CD14-positive monocyte (primary cell): ENCODE measurements at places on chromosomes 2 and 18. TPM values are rescaled to one million over a fixed set of nuclear protein-coding genes. Genes with fewer than 3 reads are reported as not detected.

DNA sequence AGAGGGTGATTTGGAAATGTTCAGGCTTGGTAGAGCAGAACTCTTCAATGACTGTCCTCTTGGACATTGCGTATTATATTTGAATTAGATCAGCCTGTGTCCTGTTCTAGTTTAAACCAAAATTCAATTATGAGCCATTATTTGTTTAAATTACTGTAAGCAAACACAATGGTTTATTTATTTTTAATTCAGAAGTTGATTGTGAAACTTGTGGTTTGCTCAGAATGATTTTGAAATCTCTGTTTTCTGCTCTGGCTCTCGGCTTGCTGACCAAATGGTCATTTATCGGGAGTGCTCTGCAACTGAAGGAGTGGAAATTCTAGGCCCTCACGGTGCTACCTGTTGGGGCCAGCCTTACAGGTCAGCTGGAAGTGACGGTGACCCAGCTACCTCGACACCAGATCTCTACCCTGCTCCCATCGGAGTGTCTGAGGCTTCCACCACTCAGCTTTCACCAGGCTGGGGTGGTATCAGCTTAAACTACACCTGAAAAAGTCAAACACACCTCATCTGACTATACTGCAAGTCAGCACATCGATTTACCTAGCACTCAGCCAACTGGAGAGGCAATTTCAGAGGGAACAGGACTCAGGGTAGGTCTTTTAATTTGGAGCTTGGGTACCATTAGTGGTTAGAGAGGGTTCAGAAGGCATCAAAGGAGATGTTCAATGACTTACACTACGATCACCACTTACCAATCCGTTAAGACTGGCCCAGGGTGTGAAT is 36.8 kb upstream of the GPD2 start:
- peak; percentile 45 for DNase-seq

DNA sequence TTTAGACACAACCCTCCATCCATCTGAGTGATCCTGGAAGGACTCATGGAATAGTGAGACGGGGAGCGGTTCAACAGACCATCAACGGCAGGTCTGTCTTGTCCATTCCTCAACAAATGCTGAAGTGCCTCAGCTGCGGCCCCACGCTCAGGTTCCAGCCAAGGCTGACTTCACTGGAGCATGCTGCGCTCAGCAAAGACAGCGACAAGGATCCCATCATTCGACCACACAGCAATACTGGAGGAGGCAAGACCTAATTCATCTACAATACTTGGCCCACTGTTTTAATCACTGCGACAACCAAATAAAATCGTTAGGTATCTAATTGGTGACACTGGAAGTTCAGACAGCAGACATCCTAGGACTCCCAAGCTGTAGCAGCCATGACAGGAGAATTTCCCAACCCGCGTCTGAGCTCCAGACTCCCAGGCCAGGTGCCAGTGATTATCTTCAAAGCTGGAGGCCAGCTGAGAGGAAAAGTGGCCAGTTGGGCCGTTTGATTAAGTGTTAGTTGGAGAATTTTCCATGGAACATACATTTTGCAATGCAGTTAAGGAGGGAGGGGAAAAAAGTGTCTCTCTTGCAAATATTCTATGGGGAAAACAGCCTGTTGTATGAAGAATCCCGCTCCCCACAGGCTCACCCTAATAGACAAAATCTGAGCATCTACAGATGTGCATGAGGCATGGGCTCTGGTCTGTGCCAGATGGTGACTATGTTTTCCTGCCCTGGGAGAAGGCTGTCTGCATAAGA is 92.5 kb upstream of the SLC35G4 start:
- no peak for DNase-seq

DNA sequence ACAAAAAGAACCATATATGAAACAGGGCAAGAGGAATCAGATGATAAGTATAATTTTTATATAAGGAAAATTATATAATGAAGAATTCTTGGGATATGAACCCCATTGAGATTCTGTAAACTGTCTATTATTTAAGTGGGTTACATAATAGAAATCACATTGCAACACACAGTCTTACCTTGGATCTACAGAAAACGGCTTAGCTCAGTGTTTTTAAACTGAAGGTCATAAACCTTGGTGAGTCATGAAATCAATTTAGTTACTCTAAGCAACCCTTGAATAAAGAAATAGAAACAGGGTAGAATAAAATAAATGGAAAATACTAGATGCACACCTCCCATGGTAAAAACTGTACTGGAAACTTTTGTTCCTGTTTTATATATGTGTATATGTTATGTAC is 50.7 kb downstream of the METTL8 start:
- no peak for DNase-seq

DNA sequence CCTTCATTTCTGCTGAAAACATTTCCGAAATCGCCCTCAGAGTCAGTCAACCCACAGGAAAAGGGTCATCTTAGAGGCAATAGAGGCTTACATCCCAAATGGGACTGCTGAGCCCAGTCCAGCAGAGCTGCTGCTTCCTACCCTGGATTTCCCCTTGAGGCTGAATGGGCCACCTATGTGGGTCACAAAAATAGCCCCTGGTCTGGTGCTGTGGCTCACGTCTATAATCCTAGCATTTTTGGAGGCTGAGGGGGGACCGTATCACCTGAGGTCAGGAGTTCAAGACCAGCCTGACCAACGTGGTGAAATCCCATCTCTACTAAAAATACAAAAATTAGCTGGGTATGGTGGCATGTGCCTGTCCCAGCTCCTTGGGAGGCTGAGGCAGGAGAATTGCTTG is 49.3 kb downstream of the ADNP2 start:
- no peak for DNase-seq

DNA sequence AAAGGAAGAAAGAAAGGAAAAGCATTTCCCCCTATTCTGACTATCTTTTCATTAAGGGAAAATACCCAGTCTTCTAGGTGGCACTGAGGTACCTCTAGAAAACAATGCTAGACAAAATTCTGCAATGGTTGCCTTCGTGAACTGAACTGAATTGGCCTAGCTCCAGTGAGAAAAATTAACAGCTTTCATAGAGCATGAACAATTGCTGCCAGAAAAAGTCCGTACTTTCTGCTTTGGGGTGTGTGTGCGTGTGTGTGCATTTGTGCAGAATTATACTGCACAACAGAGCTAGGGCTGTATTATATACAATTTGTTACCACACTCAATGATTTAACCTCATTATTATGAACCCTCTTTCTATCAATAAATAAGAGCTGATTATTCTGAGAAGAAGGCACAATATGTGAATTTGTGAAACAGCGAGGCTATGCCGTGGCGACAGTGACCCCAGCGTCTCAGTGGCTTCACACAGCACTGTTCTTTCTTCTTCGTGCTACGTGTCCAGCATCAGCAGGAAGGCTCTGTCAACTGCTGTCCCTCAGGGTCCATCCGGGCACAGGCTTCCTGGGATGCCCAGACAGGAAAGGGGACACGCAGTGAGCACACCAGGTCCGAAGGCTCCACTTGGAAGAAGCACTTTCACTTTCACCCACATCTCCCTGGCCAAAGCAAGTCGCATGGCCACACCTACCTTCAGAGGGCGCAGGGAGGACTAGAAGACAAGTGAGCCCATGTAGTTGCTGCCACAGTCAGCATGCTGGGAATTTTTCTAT is 47.5 kb downstream of the PTGR3 start:
- DNase-seq: peak; percentile 43

GRCh38 chr18:29172756-29173067 is 995.8 kb upstream of the CDH2 start:
- DNase-seq: no peak

- DNase-seq: no peak
Measured at GRCh38 chr18:67216846-67217245, 299.7 kb downstream of the DSEL start.

GRCh38 chr18:67662996-67663395 is 146.5 kb upstream of the DSEL start:
- DNase-seq: no peak

DNA sequence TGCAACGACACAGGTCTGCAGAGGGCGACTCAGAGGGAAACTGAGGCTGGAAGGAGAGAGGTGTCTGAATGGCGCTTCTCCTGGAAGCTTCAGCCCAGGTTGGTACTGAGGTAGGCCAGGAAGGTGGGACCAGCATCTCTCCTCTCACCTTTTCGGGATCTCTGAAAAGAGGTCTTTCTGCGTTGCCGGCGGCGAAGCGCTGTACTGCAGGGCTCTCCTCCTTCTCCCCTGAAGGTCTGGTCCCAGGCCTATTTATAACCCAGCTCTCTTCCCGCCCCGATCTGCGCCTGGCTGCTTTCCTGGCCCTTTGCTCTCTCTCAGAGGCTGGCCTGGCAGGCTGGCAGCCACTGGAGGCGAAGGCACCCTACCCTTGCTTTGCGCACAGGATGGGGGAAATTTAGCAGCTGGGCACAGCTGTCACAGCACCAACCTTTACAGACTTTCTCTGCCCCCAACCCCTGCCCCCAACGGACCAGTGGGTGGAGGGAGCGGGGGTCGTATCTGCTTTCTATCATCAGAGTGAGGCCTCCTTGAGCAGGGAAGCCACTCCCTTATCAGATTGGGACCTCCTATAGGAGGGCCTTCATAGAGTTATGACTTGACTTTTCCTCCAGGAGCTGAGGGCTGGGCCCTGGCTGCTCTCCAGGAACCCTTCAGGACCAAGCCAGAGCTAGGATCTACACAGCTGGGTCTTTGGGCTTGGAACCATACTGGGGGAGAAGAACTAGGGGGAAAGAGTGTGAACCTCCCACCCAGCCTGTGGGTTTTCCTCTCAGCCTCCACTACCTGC is 1.1 kb downstream of the DYSF start:
- no peak for DNase-seq

DNA sequence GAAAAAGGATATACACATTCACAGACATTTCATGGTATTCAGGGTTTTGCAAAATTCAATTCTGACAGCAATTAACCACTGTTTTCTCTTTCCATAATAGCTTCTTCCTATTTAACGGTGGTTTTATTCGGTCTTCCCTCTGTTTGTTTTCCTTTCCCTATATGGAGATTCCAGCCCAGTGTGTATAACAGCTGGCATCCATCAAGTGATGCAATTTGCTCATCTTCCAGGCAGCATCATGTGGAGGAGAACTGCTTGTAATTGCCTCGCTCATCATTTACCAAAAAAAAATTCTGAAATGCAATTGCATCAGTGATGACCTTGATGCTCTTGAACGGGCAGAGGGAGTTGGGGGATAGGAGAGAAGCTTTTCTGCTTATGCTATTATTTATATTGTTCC is 165.9 kb upstream of the PGAP1 start:
- no peak for DNase-seq

DNA sequence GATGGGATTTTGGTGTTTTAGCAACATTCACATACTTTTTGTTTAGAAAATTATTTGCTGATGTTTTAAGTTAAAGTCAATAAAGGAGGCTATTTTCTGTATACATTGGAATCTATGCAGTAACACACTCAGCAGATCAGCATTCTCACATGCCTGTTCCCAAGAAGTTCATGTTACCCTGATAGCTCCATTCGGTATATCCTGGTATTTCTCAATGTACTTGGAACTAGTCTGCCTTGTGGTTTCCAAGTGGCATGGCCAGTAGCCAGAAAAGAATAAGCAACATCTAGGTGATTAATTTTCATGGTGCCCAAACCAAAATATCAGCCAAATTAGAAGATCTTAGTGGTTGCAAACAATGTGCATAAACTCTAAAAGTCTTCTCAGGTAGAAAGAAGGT is 5.2 kb upstream of the NCAPH start:
- no peak for DNase-seq

- no peak for DNase-seq
Measured at GRCh38 chr2:216804357-216805350, 55.2 kb downstream of the TNP1 start.

DNA sequence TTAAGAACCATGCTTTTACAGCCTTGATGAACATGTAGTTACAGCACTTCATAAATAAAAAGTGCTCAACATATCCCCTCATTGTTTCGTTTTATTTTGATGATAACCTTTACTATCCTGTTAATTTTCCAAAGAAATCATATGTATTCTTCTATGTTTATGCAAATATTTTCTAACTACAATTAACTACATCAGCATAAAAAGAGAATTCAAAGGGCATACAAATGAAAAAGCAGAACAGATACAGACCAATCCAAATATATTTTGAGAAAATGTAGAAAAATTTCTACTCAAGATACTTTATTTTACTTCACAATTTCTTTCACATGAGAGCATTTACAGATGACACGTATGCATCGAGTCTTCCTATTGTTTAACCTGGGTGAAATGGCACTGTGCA is 69.1 kb downstream of the MBD2 start:
- no peak for DNase-seq

DNA sequence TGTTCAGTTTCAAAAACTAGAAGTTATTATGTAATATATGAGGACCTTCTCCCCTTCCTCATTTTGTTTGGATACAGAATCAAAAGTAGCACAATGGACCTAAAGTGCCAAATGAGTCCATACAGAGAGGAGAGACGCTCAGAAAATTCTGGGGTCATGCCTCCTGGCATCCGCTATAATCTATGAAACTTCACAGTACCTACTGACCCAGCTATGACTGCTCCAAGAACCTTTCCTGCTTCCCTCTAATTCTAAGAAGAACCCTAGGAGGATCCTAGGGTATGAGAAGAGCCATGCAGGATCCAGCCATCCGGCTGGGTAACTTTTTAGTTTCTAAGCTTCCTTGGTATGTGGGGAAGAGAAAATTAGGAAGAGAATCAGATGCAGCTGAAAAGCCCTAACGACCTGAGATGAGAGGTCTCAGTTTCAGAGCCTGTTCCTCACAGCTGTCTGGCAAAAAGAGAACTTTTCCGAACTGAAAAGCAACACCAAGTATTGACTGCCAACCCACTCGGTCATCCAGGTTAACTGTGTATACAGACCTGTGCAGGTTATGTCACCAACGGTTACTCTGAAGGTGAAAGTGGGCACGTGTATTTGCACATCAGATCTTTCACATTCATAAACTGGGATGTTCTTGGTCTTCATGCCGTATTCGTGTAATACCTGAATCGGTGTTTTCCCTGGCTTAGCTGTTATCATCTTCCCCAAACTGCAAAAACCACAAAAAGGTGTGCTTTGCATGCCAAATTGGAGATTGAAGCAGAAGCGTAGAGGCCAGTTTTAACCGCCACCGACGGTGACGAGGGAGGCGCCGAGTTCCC is 1.1 kb downstream of the PRKRA start:
- peak; percentile 10 for DNase-seq

DNA sequence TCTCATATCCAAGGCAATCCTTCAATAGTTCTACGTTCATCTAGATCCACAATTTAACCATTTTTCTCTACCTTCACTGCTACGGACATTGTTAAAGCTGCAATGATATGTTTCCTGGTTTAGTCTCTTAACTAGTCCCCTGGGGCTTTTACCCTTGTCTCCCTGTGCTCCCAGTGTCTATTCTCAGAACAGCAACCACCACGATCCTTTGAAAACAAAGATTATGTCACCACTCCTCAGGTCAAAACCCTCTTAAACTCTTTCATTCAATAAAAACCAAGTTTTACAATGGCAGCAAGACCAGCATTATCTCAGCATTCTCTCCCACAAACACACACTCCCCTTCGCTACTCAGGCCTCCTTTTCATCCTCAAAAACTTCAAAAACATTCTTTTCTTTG is 298.2 kb upstream of the CHST9 start:
- DNase-seq: no peak

- no peak for DNase-seq
Measured at GRCh38 chr2:30443081-30443480, 4.0 kb upstream of the LCLAT1 start.

Gene ECEL1
- polyA plus RNA-seq: not detected in 2 replicates

Gene MALL
- polyA plus RNA-seq: not detected in 2 replicates

Gene DYNAP
- polyA plus RNA-seq: not detected in 2 replicates

Gene CASP8
- 40.0 TPM for polyA plus RNA-seq

Gene CCDC150
- polyA plus RNA-seq: not detected
